Sciatic nerve (tissue), 2 donors: ENCODE measurements at places on chromosomes 3 and 15. TPM values are rescaled to one million over a fixed set of nuclear protein-coding genes. Genes with fewer than 3 reads are reported as not detected.

DNA sequence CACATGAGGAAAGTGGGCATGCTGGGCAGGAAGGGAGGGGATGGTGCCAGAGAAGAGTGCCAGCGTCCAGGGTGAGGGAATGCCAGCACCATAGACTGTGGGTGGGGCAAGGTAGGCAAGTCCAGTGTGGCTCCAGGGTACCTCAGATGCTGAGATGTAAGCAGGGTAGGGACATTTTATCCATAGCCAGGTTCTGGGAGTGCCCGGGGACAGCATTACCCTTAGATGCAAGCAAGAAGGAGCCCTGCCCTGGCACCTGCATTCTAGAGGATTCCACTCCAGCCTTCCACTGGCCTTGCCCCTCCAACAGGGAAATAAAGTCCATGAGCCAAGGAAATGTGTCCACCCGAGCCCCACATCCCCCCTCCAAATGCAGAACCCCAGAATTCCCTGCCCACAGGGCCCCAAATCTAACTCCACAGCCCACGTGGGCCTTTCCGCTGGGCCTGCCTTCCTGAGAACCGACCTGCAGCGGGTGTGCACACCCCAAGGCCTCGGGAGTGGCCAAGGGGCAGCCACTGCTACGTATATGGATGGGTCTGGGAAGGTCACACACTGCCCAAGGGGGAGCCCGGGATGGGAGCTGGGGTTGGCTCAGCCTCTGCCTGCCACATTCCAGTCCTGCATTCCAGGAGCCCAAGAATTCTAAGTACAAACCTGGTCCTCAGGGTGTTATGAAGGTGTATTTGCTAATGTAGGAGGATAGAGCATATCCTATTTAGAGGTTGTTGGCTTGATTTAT is 20.3 kb upstream of the CYP11A1 start:
- no peak for DNase-seq

DNA sequence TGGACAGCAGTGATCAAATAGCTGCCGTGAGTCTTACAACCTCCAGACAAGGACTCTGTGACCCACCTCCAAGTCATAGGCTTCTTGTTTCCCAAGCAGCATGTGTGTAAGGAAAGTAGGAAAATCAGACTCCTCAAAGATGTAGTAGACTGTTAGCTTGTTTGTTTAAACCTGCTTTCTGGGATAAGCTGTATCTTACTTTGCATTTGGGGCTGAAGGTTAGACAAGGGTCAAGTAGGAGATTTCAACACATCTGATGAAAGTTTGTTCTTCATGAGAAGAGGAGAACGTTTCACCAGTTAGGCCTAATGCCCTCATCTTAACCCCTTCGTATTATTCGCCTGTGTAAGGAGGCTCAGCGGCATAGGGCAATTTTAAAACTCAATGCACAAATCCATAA is 756.4 kb upstream of the NR2F2 start:
- DNase-seq: no peak

DNA sequence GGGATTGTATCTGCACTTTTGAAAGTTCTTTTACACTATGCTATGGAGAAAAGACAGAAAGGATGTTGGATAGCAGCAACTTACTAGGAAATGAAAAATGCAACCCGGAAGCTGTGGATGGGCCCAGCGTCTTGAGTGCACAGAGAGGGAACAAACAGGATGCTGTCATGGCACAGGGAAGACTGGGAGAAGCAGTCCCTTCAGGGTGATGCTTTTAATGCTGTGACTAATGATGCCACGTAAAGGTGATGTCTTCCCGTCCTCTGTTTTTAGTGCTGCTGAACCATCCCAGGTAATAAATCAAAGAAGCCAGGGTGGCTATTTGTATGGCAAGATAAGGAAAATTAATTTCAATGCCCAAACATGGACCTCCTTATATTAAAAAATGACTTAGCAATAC is 437.6 kb downstream of the FOXP1 start:
- no peak for DNase-seq

The DYNC1LI1 gene
- 30.4 TPM for total RNA-seq

The CD96 gene
- total RNA-seq: 1.7 TPM

The GOLGA8J gene
- 0.89 TPM for total RNA-seq

DNA sequence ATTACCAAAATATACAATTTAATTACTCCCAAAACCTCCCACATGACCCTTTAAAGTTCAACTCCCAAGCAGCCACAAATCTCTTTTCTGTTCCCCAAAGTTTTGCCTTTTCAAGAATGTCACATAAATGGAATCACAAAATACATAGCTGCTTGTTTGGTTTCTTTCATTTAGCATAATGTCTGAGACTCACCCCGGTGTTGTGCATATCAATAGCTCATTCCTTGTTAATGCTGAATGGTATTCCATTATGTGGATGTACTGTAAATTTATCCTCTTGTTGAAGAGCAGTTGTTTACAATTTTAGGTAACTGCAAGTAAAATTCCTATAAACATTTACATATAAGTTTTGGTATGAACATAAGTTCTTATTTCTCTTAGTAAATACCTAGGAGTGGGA is 15.5 kb downstream of the NAA50 start:
- DNase-seq: no peak

The ADCY5 gene
- total RNA-seq: 16.8 TPM

- no peak for DNase-seq
Measured at GRCh38 chr15:84949845-84950569, 31.6 kb upstream of the PDE8A start.

DNA sequence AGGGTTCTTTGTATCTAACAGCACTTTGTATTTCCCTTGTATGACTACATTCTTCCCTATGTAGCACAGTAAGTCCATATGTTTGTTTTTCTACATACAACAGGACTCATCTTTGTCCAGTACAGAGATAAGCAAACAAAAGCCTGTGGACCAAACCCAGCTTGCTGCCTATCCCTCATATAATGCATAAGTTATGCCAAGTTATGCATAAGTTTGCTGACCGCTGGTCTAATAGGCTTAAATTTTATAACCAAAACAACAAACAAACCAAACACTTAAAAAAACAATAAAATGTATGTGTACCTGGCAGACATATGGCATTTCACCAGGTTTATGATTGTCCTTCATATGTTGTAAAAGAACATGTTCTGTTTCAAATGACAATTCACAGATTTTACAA is 56.0 kb downstream of the ZNF280D start:
- no peak for DNase-seq

DNA sequence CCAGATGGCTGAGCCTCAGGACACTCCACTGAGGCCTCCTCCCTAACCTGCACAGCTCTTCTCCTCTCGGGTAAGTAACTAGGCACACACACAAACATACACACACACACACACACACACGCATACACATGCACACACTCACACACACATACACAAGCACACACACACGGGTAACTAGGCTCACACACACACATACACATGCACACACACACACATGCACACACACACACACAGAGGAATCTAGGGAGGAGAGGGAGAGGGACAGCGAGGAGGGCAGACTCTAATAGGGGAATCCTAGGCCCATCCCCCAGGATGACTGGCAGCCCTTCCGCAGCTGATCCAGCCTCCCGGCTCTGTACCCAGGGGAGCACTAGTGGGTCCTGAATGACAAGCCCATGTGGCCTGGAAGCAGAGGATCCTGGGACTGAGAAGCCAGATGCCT is 177.4 kb upstream of the LINGO1 start:
- no peak for DNase-seq

- DNase-seq: no peak
Measured at GRCh38 chr3:56055546-56055945, 412.7 kb downstream of the ERC2 start.

DNA sequence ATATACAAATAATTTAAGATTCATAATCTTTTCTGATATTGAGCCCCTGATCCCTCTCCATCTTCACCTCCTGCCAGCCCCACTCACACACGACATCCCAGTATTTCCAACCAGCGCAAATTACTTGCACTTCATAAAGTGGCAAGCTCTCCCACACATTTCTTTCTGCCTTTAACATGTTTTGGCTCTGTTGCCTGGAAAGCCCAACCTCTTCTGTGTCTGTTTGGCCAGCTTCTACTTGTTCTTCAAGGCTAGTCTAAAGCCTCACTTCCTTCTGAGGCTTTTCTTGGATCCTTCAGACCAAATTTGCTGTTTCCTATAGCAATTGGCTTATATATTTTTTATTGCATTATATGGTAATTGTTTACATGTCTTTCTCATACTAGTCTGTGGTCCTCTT is 5.1 kb upstream of the TM6SF1 start:
- DNase-seq: no peak

DNA sequence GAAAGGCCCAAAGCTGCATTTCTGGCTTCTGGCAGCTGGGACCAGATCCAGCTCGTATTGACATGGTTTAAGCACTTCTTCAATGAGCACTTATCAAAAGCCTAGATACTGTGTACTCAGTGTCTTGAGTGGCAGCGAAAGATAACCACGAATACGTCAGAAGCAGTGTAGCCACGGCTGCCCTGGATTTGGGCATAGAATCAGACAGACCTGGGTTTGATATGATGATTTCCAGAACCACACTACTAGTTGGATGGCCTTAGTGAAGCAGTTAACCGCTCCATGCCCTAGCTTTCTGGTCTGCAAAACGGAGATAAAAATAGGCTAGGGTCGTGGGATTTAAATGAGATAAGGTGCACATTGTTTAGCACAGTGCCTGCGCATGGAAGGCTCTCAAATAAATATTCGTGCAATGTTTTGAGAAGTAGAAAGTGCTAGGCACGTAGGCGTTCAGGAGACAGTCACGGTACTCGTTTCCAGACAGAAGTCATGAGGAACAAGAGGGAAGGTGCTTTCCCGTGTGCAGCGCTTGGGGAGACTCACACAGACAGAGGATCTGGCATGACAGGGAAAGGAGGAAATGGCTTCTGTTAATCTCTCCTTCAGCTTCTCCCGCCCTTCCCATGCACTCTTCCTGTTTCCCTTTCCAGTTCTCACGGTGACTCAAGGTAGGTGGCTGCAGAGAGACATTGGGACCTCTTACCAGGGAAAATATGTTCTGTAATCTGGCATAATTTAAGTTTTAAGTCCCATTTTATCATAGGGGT is 70.3 kb downstream of the CCNL1 start:
- DNase-seq: no peak

- DNase-seq: no peak
Measured at GRCh38 chr3:60728006-60728405, 523.2 kb downstream of the FHIT start.

GRCh38 chr3:50375258-50375931 is 16.1 kb upstream of the TMEM115 start:
- DNase-seq: no peak

DNA sequence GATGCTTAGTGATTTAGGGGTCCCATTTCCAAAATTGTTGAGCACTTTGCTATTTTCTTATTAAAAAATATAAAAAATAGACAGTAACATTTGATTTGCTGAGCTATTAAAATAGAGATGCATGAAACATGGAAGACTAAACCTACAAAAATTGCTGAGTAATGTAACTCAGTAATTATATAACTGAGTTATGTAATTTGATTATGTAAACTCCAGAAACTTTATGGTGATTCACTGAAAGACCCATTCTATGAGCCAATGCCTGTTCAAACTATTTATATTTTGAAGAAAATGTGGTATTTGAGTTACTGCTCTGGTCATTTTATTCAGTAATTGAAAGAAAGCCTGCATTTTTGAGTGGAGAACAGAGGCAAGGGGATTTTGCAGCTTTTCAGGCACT is 1221.5 kb upstream of the ALCAM start:
- DNase-seq: no peak

The CHST13 gene
- total RNA-seq: 0.89 TPM

The AGBL1 gene
- total RNA-seq: 0.49 TPM

GRCh38 chr15:36777926-36778325 is 198.5 kb downstream of the CDIN1 start:
- no peak for DNase-seq
